T-helper 2 cell (primary cell): ENCODE measurements at places on chromosomes 3 and 15.

GRCh38 chr3:30989276-30990030, 95.0 kb upstream of the GADL1 start:
- no peak for DNase-seq

- DNase-seq, result no peak
Measured at GRCh38 chr15:36958606-36959005, 141.7 kb downstream of the MEIS2 start.

GRCh38 chr15:54722342-54722986, 474.3 kb downstream of the RSL24D1 start:
- DNase-seq, result no peak

DNA sequence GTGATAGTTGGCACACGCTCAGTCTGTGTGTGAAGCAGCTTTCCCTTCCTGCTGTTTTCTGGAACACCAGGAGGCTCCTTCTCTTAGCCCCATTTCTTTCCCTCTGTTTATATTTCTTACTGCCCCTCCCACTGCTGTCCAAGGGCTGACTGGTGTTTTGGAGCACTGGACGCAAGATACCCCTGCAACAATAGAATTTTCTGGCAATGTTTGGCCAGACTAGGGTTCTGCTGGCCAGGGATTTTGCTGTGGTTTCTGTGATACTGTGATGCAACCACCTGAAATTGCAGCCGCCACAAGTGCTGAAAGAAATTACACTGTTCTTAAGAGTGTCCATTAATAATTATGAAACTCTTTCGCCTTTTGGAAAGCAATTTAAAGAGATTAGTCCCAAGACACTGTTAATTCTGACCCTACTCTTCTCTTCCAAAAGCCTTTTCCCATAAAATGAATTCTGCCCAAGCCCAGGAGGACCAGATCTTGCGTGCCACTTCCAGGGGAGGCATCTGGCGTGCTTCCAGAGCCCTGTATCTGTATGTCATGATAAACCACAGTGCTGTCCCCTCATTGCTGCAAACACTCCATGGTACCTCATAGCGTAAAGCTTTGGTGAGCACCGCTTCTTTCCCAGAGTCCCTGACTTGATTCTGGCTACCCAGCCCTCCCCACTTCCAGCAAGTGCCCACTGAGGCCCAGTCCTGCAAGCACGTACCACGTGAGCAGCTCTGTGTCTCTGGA, 159.4 kb upstream of the CHRM5 start:
- DNase-seq, result no peak

DNA sequence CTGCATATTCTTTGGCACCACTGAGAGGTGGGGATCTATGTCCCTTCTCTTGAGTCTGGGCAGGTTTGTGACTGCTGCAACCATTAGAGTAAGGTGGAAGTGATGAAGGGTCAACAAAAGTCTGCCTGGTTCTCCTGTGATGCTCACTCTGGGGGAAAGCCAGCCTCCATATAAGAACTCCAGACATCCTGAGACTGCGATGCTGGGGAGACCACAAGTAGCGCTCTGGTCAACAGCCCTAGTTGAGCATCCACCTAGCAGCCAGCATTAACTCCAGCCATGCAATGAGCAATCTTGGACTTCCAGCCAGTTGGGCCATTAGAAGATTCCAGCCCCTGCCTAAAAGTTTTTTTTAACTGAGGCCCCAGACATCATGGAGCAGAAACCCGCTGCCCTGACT, 62.8 kb downstream of the SCN11A start:
- no peak for DNase-seq

DNA sequence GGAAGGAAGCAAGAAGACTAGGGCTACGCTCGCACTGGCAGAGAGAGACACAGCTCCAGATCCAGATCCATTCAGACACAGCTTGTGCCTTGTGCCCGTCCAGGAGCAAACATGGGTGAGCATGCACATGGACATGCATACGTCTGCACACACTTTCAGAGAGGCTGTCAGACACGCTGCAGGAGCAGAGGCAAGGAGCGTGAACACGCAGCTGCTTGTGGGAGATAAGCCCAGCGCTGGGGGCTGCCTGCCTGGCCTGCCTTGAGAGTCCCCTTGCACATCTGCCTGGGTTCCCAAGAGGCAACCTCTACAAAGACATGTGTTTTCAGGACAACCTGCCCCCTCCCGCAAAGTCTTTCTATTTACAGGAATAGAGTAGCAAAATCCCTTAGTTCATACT, 13.6 kb upstream of the BAHD1 start:
- DNase-seq, result no peak

DNA sequence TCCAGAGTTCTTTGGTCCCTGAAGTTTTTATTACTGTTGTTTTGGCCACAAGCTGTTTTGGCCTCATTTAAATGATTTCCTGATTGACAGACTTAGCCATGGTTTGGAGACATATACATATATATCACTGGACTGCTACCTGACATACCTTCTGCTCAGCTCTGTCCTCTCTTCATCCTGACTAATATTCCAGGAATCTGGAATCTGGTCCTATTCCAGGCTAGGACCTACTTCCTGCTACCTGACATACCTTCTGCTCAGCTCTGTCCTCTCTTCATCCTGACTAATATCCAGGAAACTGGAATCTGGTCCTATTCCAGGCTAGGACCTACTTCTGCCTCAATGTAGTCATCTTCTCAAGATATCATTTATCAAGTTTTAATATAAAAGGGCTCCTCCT, 724.4 kb upstream of the ROBO1 start:
- DNase-seq, result no peak

DNA sequence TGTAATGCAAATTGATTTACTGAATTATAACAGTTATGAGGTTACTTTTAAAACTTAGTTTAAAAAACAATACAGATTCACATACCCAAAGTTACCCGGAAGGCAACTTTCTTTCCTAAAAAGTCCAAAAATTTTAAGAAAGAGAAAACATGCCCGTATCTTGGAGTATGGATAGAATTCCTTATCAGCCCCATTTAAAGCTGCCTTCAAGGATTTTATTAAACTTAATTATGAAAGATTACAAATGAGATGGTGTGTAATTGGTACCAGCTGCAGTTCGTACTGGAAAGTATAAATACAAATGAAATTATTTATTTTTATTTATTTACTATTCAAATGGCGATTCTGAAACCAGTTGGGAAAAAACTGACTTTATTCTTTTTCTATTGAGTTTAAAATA, 39.4 kb downstream of the SATB1 start:
- DNase-seq, result no peak
